ENCODE measurements at places on chromosomes 5 and 9.

- no peak for DNase-seq
These were observed 6.4 kb upstream of the RFK start for GRCh38 chr9:76400534-76401096.

DNA sequence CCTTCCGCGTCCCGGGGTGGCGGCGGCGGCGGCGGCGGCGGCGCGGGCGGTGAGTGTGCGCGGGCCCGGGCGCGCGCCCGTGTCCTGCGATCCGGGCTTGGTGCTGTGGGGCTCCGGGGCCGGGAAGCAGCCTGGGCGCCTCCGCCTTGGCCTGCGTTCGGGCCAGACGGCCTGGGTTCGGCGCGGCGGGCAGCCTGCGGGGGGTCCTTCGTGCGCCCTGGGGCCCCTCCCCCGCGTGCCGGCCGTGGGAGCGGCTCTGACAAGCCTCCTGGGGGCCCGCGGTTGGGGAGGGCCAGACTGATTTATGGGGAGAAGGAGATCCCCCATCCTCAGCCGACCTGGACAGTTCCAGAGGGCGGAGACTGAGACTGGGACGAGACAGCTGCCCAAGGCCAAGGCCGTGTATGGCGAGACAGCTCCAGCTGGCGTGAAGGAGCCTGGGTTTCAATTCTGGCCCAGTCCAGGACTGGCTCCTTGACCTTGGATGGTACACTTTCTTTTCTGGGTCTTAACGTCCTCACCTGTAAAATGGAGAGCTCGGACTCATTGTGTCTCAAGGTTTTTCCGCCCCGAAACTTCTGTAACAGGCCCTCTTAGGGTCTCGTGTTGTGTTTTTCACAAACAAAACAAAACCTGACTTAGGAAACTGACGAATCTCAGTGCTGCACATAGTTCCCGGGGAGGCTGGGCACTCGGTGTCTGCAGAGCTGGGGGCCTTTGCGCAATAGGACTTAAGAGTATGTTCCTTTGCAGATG is 603 bp downstream of the TMEM268 start:
- no peak for DNase-seq

- DNase-seq = no peak
These were observed 15.1 kb downstream of the PDLIM4 start for GRCh38 chr5:132272311-132273210.

DNA sequence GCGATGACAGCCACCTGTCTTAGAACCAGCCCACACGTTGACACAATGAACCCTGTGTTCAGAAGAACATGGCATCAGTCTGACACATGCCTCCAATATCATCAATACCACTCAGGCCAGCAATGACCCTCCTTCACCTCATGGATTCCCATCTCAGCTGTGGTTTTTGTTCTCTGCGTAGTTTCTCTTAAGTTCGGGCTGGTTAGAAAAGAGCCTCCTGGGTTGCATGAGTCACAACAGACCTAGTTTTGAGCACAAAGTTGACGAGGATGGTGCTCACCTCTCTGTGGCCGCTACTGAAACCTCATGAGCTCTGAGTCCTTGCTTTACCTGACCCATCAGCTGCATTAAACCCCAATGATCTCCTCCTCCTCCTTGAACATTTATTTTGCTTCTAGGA is 299.9 kb downstream of the SPOCK1 start:
- no peak for DNase-seq

- no peak for DNase-seq
These were observed 75.1 kb upstream of the SLC25A51 start for GRCh38 chr9:37978983-37979382.

GRCh38 chr9:101032426-101032825 is 3.9 kb downstream of the PLPPR1 start:
- no peak for DNase-seq

DNA sequence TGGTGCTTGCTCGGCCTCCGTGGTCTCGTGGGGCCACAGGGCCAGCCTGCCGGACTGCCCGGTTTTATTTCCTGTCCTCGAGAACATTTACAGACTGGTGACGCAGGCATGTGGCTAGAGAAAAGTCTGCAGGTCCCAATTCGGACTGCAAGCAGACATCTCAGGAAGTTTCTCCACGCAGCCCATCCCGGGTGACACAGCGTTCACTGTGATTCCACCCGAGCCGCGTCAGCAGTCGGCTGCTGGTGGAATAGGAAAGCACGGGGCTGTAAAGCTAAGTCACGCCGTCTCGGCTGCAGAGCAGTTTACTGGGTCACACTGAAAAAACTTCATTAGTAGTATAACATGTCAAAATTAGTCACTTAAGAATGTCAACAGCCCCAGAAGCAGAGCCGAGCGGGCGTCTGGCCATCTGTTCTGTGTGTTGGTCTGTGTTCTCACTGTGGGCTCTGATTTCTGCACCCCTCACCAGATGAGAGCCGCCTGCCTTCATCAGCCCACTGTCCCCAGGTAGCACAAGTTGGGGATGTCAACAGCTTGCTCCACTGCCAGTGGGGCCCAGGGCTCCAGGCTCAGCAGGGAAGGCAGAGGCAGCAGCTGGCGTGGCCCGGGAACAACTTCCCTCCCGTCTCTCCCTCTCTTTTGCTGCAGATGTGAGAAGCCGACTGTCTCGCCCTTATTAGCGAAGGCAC is 363.7 kb downstream of the IRX2 start:
- no peak for DNase-seq

DNA sequence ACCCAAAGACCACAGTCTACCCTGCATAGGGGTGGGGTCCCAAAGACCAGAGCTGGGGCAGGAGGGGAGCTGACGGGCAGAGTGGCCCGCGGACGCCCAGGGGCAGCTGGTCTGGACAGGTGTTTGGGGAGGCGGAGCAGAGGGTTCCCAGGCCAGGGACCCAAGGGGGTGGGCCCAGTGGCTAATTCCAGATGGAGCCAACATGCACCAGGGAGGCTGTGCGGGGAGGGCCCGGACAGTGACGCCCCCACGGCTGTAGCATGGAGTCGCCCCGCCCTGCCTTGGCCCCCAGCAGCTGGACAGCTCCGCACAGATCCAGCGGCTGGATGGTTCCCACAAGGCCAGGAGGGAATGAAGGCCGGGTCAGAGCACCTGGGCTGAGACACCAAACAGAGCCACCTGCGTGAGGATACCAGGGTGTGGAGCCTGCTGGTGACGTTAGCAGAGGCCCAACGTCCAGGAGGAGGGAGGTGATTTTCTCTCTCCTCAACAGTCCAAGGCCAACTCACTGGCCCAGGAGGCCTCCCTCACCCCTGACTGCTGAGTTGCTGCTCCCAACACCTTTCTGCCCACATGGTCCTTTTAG is 55.3 kb upstream of the EGFL7 start:
- no peak for DNase-seq

DNA sequence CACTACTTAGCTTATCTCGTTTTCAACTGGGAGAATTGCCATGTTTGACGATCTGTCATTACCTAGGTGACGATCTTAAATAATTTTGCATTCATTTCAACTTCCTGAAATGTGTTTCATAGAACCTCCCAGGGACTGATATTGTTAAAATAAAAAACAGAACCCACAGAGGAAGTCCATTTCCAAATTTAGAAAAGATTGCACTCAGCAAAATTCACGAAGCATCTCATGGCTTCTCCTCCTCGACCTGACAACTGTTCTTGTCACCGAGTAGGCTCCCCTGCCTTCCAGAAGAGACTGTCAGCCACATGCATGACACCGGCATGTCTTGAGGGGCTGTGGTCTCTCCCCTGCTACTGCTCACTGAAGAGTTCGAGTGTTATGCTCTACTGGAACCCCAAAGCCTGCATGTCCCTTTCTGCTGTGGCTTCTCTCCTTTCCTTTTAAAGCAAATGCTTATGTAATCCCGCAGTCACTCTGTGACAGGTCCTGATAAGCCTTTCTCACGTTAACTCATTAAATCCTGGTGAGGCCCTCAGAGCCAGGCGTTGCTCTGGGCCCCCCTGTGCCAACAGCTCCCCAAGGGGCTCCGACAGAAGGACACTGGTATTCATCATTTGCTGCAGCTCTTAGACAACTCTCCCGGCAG is 26.8 kb upstream of the ANKRD33B start:
- DNase-seq = no peak

DNA sequence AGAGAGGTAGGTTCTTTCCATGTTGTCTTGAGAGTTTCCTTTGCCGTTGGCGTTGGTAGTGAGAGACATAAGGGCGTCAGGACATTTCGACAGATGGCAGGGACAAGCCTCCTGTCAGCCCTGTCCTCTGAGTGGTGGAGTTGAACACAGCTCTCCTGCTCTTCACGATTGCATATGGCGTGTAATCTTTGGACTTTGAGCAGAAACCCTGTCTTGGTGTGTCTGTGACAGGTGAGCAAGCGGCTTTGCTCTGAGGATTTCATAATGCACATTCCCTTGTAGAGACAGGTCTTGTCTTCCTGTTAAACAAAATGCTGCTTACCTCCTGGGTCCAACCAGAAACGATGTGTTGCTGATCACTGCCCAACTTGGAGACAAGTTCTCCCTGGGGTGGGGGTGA is 146.5 kb downstream of the NXNL2 start:
- no peak for DNase-seq

DNA sequence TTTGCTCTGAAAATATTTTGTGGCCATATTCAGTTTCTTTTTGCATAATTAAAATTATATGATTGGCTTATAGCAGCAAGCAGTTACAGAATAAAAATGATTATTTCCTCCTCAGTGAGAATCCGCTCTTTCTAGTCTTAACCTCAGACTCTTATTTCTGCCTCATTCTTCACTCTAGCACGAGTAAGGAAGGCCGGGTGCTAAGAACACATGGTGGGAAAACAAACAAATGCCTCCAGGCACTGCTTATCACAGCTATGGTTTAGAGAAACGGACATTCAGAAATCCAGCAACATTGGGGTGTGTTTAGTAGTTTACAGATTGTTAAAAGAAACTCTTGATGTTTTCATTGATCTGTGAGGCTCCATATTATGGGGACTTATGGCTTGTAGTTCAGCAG is 168.7 kb downstream of the KDM4C start:
- DNase-seq = no peak

- DNase-seq = no peak
These were observed 3.5 kb downstream of the PRUNE2 start for GRCh38 chr9:76902395-76902794.

DNA sequence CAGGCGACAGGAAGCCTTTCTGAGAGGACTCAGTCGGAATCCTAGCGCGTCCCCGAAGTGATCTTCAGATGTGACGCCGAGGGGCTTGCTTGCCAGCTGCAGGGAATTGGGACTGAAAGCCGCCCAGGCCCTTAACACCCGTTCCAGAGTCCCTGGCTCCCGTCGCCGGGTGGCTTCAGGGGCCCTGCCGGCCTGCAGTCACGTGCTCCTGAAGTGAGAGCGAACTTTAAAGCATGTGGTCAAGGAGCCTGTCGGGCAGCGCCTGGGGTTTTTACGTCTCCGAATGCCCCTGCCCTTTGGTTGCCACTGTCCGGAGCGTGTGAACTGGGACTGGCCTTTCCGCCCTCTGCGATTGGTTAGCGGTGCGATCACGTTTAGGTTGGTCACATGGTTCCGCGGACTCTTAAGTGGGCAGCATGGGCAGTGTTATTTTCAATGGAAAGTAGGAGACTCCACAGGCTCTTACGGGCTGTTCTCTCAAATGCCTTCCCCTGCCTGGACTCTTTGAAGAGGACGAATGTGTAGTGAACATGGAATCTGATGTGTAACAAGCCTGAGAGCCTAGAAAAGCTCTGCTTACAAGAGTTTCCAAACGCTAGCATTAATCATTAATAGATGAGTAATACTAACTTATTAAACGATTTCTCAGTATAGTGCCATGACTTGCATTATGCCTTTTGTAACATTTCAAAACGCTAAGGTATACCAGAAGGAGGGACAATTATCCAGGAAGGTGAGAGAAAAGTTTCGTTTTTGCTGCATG is 1.9 kb downstream of the VLDLR start:
- no peak for DNase-seq

DNA sequence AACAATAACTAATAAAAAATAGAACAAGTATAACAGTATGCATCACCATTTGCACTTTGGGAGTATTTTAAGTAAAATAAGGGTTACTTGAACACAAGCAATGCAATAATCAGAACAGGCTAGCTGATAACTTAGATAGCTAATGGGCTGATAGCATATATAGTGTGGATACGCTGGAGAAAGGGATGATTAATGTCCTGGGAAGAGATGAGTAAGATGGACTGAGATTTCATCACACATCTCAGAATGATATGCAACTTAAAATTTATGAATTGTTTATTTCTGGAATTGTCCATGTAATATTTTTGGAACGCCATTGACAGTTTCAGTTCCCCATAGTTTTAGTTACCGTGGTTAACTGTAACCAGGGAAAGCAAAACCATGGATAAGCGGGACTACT is 173.6 kb downstream of the ISL1 start:
- DNase-seq = no peak

GRCh38 chr5:151270599-151270998 is 17.6 kb downstream of the GM2A start:
- DNase-seq = no peak

DNA sequence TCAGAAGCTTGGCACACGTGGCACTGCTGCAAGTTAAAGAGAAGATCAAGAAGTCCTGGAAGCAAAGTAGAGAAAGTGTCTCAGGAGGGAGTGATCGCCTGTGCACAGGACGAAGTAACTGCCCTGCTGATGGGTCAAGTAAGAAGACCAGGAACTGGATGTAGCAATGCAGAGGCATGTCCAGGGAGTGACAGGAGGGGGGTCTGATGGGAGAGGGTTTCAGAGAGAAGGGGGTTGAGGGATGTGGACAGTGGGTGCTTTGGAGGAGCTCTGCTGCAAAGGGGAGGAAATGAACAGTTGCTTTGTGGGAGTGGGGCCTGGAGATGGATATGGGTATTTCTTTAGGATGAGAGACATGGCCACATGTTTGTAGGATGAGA is 60.2 kb upstream of the PHYKPL start:
- no peak for DNase-seq

- DNase-seq = no peak
These were observed 54.7 kb downstream of the TNC start for GRCh38 chr9:115063058-115063845.

DNA sequence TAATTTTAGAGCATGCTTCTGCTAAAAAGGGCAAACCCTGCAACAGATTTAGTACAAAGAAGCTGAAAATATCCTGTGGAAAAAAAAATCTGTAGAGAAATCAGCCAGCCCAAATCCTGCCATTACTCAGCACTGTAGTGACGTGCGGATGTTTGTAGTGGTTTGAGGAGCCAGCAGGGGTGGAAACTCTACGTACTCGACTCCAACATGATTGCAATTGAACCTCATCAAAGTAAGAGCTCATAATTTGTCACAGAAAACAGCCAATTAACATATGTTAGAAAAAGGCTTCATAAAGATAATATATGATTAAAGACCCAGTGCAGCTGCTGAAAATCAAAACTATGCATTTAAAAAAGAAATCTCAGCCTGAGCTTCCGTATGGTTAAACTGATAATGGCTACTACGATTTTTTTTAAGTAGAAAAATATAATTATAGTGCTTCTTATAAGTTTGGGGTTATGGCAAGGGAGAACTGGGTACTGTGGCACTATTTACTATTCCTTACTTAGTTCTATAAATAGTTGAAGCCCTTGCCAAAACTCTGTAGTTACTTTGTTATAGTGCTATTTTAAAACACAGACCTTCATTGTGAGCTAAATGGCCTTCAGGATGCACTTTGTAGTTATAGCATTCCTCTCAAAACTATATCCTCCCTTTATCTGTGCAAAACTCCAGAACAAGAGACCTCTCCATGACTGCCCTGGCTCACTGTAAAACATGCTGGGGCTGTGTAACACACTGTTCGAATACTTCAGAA is 49.4 kb downstream of the MEF2C start:
- DNase-seq = no peak

- DNase-seq = no peak
These were observed 29.5 kb downstream of the IDNK start for GRCh38 chr9:83652433-83652832.
